Hepatocyte (in vitro differentiated cells): ENCODE measurements at places on chromosomes 6 and 20. TPM values are rescaled to one million over a fixed set of nuclear protein-coding genes. Genes with fewer than 3 reads are reported as not detected.

GRCh38 chr20:46710153-46710913 is 884 bp downstream of the SLC2A10 start:
- peaks cover 26% of the 10 kb centered on the region for H3K4me1 ChIP-seq
- no peak for DNase-seq
- peak overlapping the region; percentile 68 for H3K4me3 ChIP-seq
- no peaks in the 10 kb centered on the region for H3K36me3 ChIP-seq

Gene FERMT1
- 3.4 and 6.0 TPM in 2 replicates for polyA plus RNA-seq

GRCh38 chr6:100959280-100959679 is 78.2 kb upstream of the ASCC3 start:
- no peak for DNase-seq
- no peaks in the 10 kb centered on the region for H3K27me3 ChIP-seq
- no peak overlapping the region for H3K4me3 ChIP-seq
- H3K4me1 ChIP-seq: no peaks in the 10 kb centered on the region
- no peak overlapping the region for H3K27ac ChIP-seq

DNA sequence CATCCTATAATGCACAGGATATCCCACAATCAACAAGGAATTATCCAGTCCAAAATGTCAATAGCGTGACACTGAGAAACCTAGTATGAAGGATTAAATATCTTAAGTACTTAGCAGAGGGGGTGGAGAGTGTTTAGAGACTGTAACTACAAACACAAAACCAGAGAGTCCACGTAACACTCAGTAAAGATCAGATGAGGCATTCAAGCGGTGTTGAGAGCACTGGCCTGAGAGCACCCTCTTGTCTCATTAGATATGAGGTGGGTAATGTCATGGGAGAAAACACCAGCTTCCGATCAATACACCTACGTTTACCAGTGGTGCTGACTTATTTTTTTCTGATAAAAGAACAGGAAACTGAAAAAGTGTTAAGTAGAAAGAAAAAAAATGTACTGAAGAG is 2.3 kb downstream of the FAM184A start:
- DNase-seq: no peak
- no peaks in the 10 kb centered on the region for H3K27me3 ChIP-seq
- no peak overlapping the region for H3K4me3 ChIP-seq
- no peak overlapping the region for H3K27ac ChIP-seq
- no peaks in the 10 kb centered on the region for H3K4me1 ChIP-seq

Gene SOBP
- 2.2 and 2.5 TPM in 2 replicates for polyA plus RNA-seq

DNA sequence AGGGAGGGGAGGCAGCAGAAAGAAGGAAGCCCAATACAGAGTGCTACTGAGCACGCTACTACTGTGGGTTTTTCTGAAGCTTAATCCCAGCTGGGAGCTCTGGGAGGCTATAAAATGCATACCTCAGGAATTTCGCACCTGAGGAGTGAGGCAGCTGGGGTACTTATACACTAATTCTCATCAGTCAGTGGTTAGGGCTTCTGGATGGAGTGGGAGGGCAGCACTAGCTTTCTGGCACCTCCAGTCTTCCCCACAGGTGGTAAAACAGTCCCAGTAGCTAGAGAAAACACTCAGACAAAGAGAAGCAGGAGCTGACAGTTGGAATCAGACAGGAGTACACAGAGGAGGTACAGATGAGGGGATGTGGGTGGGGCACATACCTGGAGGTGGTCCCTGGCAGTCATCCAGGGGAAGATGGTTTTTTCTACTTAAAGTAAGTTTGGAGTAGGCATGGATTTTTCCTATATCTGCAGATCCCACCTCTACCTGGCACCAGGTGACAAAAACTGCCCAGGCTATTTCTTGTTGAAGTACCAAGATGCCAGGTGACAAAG is 37.8 kb downstream of the CPXM1 start:
- H3K4me1 ChIP-seq: no peaks in the 10 kb centered on the region
- no peaks in the 10 kb centered on the region for H3K36me3 ChIP-seq
- H3K27ac ChIP-seq: no peak overlapping the region
- no peak for DNase-seq
- H3K4me3 ChIP-seq: no peak overlapping the region
- peaks cover 3% of the 10 kb centered on the region for H3K27me3 ChIP-seq

DNA sequence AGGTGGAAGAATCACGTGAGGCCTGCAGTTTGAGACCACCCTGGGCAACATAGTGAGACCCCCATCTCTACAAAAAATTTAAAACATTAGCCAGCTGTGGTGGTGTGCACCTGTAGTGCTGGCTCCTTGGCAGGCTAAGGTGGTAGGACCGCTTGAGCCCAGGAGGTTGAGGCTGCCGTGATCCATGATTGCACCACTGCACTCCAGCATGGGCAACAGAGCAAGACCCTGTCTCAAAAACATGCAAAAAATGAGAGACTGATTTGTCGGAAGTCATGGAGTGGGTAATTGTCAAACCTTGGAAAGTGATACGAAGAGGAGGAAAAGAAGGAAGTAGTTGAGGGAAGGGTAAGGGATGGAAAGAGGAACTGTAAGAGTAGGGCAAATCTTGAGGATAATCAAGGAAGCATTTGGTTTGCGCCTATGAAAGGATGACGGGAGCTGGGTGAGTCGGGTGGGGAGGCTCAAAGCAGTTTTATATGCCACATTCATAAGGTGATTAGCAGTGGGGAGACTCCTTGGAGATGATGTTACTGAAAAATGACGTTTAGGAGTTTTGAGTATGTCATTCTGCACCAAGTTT is 14.5 kb downstream of the L3MBTL3 start:
- DNase-seq: no peak
- no peak overlapping the region for H3K27ac ChIP-seq
- no peak overlapping the region for H3K4me3 ChIP-seq
- H3K27me3 ChIP-seq: no peaks in the 10 kb centered on the region

- no peaks in the 10 kb centered on the region for H3K4me1 ChIP-seq
- H3K36me3 ChIP-seq: no peaks in the 10 kb centered on the region
- no peak overlapping the region for H3K27ac ChIP-seq
- no peak overlapping the region for H3K4me3 ChIP-seq
- no peaks in the 10 kb centered on the region for H3K27me3 ChIP-seq
Observed at GRCh38 chr6:99434702-99435530, 9.8 kb upstream of the PNISR start.
